Activated CD4-positive, alpha-beta T cell treated with anti-CD3 and anti-CD28 coated beads, Interleukin-2, amount 10 ng/mL, durations not matched to agents 24 days and 14 days (primary cell): ENCODE measurements at places on chromosomes 2 and 18. TPM values are rescaled to one million over a fixed set of nuclear protein-coding genes. Genes with fewer than 3 reads are reported as not detected.

GRCh38 chr18:48795696-48796095, 155.1 kb downstream of the SMAD7 start:
- DNase-seq, result no peak

DNA sequence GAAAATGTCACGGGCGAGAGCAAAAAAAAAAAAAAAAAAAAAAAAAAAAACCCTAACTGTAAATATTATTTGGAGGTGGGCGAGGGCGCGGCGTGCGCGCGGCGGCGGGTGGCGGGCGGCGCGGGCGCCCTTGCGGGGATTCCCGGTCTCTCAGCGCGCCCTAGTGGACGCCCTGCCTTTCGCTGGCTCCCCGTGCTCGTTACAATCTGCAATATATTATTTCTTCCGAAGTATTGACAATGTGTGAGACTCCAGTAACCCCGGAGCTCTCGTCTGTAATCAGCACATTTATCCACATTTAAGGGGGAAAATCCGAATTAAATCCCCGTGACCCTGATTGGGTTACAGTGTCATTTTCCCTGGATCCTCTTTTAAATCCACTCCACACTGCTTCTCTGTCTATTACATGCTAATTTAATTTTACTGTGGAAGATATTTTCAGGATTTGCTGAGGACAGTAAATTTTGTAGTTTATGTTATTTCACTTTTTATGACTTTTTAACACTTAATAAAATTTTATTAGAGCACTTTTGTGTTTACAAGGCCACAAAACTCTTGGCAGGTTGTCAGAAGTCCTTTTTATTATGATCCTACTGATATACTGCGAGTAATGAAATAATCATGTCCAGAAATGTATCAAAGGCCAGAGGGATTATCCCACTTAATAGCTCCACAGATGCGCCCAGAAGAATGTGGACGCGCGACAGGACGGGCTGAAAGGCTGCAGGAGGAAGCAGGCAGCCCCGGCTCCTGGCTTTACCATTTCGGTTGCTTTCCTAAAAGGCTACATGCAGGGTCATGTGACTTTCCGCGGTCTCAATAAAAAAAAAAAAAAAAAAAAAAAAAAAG, 369.1 kb downstream of the MTX2 start:
- DNase-seq, result peak; percentile 87

- DNase-seq, result no peak
Observed at GRCh38 chr2:230640540-230641011, 72.1 kb upstream of the CAB39 start.

- DNase-seq, result no peak
Observed at GRCh38 chr2:82599021-82599420, 1860.1 kb downstream of the SUCLG1 start.

The IL18RAP gene
- total RNA-seq, result 15.0 and 16.9 TPM in 2 replicates

GRCh38 chr2:236061899-236062298, 106.3 kb downstream of the GBX2 start:
- DNase-seq, result no peak

GRCh38 chr2:19458427-19459003, 100.1 kb upstream of the OSR1 start:
- DNase-seq, result no peak

DNA sequence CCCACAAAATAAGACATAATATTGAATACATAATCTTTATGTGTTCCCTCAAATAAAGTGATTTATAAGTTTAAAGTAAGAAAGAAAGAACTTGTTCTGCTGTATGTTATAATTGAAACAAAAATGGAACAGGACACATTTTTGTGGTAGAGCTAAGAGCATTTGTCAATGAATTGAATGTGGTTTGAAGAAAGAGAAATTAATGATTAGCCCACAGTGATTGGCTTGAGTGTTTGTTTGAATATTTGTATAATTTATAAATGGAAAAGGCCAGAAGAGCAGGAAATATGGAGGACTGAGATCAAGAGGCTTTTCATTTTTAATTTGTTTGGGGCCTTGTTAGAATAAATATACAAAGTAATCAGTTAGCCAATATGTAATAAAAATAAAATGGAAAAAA, 395.1 kb upstream of the CDH19 start:
- DNase-seq, result no peak
